ENCODE measurements at places on chromosomes 2 and 18.

- no peak overlapping the region for H3K27ac ChIP-seq
- no peaks in the 10 kb centered on the region for H3K27me3 ChIP-seq
- no peak overlapping the region for H3K4me3 ChIP-seq
- peaks cover 21% of the 10 kb centered on the region for H3K36me3 ChIP-seq
- H3K4me1 ChIP-seq: no peaks in the 10 kb centered on the region
- no peak for DNase-seq
Measured at GRCh38 chr2:74333896-74334586, 9.2 kb downstream of the SLC4A5 start.

DNA sequence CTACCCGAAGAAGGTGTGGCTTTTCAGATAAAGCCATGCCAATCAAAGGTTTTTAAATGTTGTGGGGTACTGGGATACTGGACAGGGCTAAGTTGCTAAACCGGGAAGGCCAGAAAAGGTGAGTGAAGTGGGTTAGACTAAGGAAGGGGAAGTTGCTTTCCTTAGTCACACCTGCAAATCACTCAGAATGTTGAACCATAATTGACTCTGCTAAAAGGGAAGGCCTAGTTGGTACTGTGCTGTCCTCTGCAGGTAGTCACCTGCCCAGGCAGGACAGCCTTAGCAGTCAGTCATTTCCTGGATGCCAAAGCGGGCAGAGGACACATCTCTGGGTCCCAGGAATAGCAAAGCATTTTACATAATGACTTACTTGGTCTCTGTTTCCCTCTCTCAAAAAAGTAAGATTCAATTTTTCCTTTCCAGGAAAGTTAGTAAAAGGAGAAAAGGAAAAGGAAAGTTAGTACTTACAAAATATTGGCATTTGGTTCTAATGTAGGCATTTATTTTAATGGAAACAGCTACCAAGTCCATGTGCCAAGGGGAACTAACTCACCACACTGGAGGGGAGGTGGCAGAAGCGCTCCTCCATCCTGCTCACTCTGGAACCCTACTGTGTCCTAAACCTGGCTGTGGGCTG is 60.3 kb downstream of the RFTN2 start:
- no peak overlapping the region for H3K4me3 ChIP-seq
- H3K36me3 ChIP-seq: peaks cover 6% of the 10 kb centered on the region
- DNase-seq: no peak
- no peaks in the 10 kb centered on the region for H3K27me3 ChIP-seq
- H3K4me1 ChIP-seq: no peaks in the 10 kb centered on the region

DNA sequence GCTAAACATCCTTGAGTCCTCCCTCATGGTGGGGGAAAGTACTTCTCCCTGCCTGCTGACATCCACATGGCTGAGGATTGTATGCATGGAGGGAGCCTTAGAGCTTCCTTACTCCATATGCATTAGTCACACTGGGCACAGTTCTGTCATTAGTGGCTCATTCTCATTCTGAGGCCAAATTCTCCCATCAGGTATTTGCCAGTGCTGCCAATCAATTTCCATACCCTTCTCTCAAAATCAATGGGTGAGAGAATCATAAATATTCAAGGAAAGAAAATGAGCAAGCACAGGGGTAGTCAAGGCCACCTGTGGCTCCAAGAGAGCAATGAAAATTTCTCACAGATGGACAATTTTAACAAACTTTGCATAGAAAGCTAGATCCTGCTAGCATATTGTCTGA is 422.6 kb upstream of the SETBP1 start:
- no peaks in the 10 kb centered on the region for H3K27me3 ChIP-seq
- no peak overlapping the region for H3K27ac ChIP-seq
- no peak overlapping the region for H3K4me3 ChIP-seq
- no peaks in the 10 kb centered on the region for H3K4me1 ChIP-seq
- H3K36me3 ChIP-seq: no peaks in the 10 kb centered on the region
- no peak for DNase-seq

DNA sequence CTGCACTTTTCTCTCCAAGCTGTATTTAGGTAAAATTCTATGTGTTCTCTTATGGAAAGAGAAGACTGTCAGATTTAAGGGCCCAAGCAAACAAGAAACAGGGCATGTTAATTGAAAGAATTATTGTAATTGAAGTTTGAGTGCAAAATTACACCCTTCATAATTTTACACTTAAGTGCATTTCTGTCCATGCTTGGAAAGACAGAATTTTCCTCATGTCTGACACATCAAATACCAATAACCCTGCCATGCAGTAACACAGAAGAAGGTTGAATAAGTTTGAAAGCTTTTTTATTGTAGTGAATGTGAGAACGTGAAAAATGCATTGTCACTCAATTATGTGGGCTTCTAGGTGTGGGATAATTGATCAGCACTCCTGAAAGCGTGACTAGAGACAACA is 52.9 kb upstream of the PARD3B start:
- H3K36me3 ChIP-seq: no peaks in the 10 kb centered on the region
- H3K4me1 ChIP-seq: peaks cover 1% of the 10 kb centered on the region
- DNase-seq: no peak
- H3K27ac ChIP-seq: peak overlapping the region; percentile 90
- no peak overlapping the region for H3K4me3 ChIP-seq

DNA sequence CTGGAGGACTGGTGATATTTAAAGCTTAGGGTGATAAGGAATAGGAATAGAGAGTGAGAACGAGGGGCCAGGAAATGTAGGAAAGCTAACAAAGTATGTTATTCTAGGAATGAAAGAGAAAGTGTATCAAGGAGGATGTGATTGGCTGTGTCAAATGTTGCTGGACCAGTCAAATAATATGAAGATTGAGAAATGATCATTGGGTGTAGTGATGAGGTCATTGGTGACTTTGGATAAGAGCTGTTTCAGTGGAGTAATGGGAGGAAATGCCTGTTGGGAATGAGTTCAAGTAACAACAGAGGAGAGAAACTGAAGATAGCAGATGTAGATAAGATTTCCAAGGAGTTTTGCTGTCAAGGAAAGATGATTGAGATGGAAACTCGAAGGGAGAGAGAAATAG is 74.4 kb downstream of the UBE2E3 start:
- H3K27ac ChIP-seq: no peak overlapping the region
- DNase-seq: peak; percentile 29
- H3K27me3 ChIP-seq: no peaks in the 10 kb centered on the region
- H3K4me1 ChIP-seq: no peaks in the 10 kb centered on the region

GRCh38 chr2:609449-609848 is 67.8 kb downstream of the TMEM18 start:
- no peaks in the 10 kb centered on the region for H3K27me3 ChIP-seq
- no peaks in the 10 kb centered on the region for H3K4me1 ChIP-seq
- no peak overlapping the region for H3K27ac ChIP-seq

GRCh38 chr18:62812876-62813275 is 97.5 kb downstream of the PHLPP1 start:
- no peak for DNase-seq
- no peaks in the 10 kb centered on the region for H3K27me3 ChIP-seq
- H3K27ac ChIP-seq: no peak overlapping the region
- no peaks in the 10 kb centered on the region for H3K36me3 ChIP-seq
- peaks cover 1% of the 10 kb centered on the region for H3K4me1 ChIP-seq
- no peak overlapping the region for H3K4me3 ChIP-seq

DNA sequence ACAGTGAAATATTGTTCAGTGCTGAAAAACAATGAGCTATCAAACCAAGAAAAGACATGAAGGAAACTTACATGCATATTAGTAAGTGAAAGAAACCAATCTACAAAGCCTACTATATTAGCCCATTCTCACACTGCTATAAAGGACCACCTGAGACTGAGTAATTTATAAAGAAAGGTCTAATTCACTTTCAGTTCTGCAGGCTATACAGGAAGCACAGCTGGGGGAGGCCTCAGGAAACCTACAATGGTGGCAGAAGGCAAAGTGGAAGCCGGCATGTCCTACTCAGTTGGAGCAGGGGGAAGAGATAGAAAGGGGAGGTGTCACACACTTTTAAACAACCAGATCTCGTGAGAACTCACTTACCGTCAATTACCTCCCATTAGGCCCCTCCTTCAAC is 232.1 kb downstream of the TMX3 start:
- H3K27me3 ChIP-seq: no peaks in the 10 kb centered on the region
- H3K4me1 ChIP-seq: peaks cover 3% of the 10 kb centered on the region
- no peak overlapping the region for H3K27ac ChIP-seq
- no peaks in the 10 kb centered on the region for H3K36me3 ChIP-seq

- DNase-seq: no peak
- H3K27ac ChIP-seq: no peak overlapping the region
- H3K27me3 ChIP-seq: no peaks in the 10 kb centered on the region
- peaks cover 2% of the 10 kb centered on the region for H3K4me1 ChIP-seq
- no peak overlapping the region for H3K4me3 ChIP-seq
- no peaks in the 10 kb centered on the region for H3K36me3 ChIP-seq
Measured at GRCh38 chr2:145797692-145798091, 1277.8 kb upstream of the ZEB2 start.

- no peak overlapping the region for H3K4me3 ChIP-seq
- DNase-seq: no peak
- H3K27me3 ChIP-seq: no peaks in the 10 kb centered on the region
- no peaks in the 10 kb centered on the region for H3K36me3 ChIP-seq
Measured at GRCh38 chr2:229748950-229749349, 34.6 kb upstream of the DNER start.

All from mesenchymal stem cell (in vitro differentiated cells and primary cell).